ENCODE measurements at places on chromosomes 2 and 18.
A peak's percentile ranks its signal among the peaks of the same experiment; 100 is the strongest.

DNA sequence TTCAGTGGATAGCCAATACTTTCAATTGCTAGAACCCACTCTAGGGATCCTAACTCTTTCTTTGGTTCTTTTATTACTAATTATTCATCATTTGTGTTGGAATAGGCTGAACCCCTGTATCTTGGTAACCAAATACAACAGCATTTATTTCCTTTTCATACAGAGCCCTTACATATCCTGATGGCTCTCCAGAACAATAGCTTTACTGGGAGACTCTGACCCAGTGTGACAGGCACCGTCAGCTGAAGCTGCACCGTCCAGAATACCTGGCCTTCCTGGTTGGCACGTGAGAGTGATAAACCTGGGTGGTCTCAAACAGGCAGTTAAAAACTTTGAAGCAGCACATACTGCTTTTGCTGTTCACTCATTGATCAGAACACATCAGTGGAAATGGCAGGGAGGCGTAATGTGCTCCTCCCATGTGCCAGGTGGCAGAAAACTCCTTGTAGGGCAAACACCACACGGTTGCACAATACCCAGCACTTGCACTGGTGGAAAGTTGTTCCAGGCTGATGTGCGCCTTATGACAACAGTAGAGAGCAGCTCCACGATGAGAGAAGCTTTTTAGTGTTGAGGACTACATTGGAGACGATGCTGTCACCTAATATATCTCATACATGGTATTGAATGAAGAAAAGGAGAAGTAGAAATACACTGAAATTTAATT, 456.2 kb downstream of the PARD3B start:
- DNase-seq, result no peak

- no peak for DNase-seq
Measured at GRCh38 chr18:63757541-63757940, 17.7 kb upstream of the SERPINB7 start.

GRCh38 chr2:190277234-190278112, 42.2 kb downstream of the HIBCH start:
- DNase-seq, result peak; percentile 23

DNA sequence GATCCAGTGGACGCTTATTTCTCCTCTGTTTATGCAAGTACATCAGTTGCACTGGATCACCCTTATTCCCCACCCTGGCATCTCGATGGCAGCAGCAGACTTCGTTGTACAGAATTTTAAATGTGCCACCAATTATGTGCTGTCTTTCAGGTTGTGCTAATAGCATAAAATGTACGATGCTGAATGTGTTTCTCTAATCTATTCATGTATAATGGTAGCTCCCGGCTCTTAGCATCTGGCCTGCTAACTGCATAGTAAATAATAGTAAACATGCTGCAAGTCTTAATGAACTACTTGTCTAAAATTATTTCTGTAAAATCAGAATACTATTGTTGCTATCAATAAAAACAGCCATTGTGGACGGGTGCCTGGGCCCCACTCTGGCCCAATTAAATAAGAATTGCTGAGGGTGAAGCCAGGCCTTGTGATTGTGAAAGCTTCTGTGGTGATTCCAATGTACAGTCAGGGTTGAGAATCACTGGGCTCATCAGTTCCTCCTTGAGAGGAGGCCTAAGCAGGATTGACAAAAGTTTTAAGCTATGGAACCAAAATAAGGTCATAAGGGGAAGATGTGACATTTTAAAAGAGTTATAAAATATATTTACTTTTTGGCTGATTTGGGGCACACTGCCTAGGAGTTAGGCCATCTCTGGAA, 14.4 kb upstream of the MYO3B start:
- DNase-seq, result no peak

DNA sequence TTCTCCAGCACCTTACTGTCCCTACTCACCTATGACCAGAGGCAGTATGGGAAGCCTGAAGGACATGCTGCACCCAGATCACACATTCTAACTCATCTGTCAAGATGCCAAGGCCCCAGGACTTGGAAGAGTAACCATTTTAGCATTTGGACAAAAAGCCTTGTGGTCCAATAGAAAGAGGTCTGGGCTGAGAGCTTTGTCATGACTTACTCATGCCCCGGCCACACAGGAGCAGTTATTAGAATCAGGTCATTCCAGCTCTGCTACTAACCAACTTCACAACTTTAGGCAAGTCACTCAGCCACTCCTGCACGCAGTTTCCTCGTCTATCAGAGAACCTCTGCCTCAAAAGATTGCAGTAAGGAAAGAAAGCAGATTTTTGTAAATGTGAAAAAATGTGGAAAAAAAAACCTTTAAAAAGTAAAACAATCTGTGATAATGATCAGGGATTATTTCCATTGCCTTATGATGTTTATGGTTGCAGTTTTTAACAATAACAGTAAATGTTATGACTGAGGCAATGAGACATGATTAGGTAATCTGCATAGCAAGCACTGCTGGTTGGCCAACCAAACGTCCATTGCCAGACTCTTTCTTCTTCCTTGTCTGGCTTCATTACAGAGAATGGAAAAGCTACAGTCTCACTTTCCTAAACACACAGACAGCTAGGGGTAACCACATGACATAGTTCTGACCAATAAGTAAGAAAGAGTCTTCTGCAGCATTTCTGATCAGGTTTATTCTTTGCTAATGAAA, 255.4 kb upstream of the CHAC2 start:
- no peak for DNase-seq

All from iPS DF 19.7 (cell line).